Ammon's horn (tissue), 1 donor: ENCODE measurements at places on chromosomes 1 and 21.
A peak's percentile ranks its signal among the peaks of the same experiment; 100 is the strongest.

- DNase-seq, result peak; percentile 27
Measured at GRCh38 chr21:39313042-39313570, 326 bp downstream of the BRWD1 start.

- DNase-seq, result no peak
Measured at GRCh38 chr1:87329526-87330056, 911 bp downstream of the LMO4 start.

DNA sequence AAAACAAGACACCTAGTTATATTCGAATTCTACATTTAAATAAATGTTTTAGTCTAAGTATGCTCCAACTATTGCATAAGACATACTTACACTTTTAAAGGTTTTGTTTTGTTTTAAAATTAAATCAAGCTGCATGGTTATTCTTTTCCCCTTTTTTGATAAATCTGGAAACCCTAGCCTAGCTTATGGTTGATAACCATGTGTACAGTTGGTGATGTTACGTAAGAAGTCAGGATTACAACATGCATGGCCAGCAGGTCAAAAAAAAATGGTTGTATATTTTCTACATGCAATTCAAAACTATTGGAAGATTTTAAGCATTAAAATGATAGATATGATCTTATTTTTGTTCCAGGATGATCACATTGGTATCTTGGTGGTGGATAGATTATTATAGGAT is 1600.6 kb downstream of the PLA2G4A start:
- no peak for DNase-seq

DNA sequence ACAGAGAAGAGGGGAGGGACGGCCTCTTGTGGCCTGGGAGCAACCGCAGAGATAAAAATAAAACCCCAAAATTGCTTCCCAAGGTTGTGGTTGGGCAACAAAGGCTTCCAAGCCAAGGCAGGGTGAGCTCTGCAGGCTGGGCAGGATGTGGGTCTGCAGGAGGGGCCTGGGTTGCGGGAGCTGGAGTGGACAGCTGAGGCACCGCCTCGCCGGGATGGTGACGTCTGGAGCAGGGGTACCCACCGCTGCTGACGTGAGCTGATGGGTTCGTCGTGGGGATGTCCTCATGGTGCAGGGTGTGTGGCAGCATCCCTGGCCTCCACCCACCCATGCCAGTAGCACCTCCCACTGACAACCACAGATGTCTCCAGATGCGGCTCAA is 3.7 kb downstream of the AURKAIP1 start:
- DNase-seq, result no peak

DNA sequence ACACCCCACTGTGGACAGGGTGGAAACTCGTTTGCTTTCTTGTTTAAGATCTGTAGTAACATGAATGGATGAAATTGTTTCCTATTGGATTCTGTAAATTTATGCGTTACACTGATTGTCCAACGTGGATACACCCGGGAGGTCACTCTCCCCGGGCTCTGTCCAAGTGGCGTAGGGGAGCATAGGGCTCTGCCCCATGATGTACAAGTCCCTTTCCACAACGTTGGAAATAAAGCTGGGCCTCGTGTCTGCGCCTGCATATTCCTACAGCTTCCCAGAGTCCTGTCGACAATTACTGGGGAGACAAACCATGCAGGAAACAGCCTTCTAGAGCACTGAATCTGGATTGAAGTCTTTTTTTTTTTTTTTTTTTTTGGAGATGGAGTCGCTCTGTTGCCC is 1.4 kb downstream of the RCC1 start:
- no peak for DNase-seq

- DNase-seq, result no peak
Measured at GRCh38 chr1:87560601-87561360, 232.1 kb downstream of the LMO4 start.

GRCh38 chr1:59500950-59501742 is 204.3 kb downstream of the FGGY start:
- DNase-seq, result no peak

- DNase-seq, result no peak
Measured at GRCh38 chr1:155978973-155979429, 654 bp upstream of the ARHGEF2 start.

DNA sequence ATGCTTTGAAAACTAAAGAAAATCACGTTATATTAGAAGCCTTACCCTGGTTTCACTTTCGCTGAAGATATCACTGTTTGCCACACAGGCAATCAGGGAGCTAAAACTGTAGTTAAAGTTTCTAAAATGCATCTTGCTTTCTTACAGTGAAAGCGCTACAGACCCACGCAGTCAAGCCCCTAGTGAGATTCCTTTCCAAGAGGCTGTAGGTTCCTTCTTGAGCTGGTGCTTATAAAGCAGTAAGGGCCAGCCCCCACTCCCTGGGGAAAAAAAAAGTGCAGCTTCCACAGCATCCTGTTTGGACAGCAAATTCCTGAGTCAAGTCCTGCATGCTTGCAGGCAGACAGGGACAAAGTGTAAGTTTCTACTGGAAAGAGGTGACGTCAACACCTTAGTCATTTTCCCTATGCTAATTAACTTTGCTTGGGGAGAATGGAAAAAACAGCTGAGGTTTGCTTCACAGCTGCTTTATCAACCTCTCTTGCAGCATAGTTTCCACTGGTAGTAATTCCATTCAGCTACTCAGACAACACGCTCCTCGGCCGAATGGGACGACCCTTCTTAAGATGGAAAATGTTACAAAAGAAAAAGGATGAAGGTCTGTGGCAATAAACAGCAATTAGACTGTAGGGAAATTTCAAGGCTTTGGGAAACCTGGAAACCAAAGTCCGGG is 14.7 kb upstream of the KCNE1 start:
- DNase-seq, result peak; percentile 58

- DNase-seq, result no peak
Measured at GRCh38 chr1:202278751-202279150, 63.0 kb downstream of the UBE2T start.

GRCh38 chr1:183653462-183653794 is 312 bp upstream of the APOBEC4 start:
- DNase-seq, result no peak

DNA sequence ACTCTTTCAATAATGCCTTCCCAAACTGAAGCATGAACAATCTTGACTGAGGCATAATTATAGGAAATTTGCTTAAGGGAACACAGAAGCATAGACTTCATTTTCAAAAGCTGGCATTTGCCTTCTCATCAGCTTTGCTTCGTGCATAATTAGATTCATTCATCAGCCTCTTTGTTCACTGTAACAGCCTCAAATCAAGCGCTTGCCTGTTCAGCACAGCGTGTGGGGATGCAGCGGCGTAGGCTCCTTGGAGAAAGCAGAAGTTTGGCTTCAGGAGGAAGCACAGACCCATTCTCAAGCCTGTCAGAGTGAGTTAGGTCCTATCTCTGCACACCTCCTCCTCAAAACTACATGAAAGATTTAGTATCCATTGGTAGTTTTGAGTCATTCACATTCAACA is 246.4 kb upstream of the MAP1LC3C start:
- peak; percentile 81 for DNase-seq

GRCh38 chr1:246437961-246438360 is 69.1 kb downstream of the SMYD3 start:
- DNase-seq, result no peak

- no peak for DNase-seq
Measured at GRCh38 chr1:8113262-8114220, 87.4 kb upstream of the ERRFI1 start.

GRCh38 chr1:41647221-41648135 is 163.0 kb upstream of the EDN2 start:
- DNase-seq, result peak; percentile 49

- DNase-seq, result no peak
Measured at GRCh38 chr1:64757213-64757612, 12.3 kb downstream of the RAVER2 start.

GRCh38 chr1:212981025-212981495 is 30.7 kb downstream of the VASH2 start:
- DNase-seq, result no peak

GRCh38 chr1:10765734-10766478 is 30.5 kb downstream of the CASZ1 start:
- DNase-seq, result no peak

DNA sequence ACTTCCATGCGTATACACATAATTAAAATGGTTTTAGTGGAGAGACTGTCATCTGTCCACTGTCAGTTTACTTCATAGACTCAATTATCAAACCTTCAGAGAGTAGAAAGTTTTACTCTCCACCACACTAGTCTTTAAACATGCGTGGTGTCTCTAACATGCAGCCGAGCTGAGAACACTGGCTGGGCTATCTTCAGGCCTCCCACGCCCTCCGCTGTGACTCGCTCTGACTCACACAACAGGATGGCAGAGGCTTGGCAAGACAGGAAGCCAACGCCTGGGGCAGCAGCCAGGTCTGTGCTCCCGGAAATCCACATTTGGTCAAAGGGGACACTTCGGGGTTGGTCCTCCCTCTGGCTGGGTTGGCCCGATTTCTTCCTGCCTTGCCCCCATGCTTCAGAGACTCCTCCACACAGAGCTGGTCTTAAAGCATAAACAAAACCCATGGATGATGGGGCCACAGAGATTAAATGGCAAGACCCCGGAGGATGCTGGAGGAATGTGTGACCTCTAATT is 22.7 kb upstream of the IFNGR2 start:
- DNase-seq, result peak; percentile 92

DNA sequence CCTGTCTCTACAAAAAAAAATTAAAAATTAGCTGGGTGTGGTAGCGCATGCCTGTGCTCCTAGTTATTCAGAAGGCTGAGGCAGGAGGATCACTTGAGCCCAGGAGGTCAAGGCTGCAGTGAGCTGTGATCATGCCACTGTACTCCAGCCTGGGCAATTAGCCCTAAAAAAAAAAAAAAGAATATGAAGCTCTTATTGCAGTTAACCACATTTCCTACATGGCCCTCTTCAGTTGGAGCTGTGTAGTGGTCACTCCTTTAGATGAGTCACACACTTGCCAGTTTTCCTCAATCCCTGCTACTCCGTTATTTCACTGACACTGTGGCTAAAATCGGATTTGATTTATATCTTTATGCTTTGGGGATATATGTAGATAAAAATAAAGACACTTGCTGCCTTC is 11.8 kb downstream of the NFYC start:
- no peak for DNase-seq

- no peak for DNase-seq
Measured at GRCh38 chr1:31624731-31625514, 7.4 kb downstream of the HCRTR1 start.

DNA sequence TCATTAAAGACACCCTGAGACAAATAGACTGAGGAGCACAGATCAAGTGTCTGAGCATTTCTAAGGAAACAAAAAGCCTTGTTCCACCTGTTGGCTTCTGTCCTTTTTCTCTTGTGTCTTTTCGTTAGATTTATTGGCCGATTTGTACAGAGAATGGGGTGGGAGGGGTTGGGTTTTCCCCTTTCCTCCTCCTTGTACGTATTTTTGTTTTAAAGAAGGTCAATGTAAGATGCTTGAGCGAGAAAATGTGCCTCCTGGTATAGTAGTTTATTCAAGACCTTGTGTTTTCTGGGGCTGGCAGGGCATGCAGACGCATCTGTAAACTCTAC is 1.2 kb downstream of the BCL9 start:
- no peak for DNase-seq

DNA sequence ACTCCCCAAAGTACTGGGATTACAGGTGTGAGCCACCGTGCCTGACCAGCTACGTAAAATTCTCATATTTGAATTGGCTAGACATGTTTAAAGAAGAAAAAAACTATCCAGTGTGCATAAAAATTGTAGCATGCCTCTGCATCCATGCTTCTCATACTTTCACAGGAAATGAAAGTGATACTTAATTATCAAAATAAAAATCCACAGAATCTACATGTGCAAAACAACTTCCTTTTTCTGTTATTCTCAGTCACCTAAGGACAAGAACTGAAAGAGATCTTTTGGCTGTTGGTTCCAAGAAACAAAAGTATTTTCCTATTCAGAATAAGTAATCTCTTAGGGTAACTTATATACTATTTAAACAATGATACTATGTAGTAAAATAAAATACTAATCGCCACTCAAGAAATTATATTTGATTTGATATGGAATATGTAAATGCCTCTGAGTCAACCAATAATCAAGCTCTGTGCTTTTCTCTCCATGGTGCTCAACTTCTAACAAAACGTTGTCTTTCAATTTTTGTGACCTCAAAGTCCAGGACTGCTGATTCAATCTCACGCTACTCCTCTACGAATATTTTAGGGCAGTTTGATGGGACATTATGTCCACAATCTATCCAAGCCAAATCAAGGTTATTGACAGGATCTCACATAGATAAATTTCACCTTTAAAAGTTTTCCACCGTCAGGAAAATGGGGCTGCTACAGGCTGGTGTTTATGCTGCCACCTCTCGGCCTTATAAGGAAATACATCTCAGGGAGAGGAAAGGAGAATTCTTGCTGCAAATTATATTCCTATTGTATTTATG is 102.7 kb downstream of the ZNF281 start:
- DNase-seq, result peak; percentile 62

DNA sequence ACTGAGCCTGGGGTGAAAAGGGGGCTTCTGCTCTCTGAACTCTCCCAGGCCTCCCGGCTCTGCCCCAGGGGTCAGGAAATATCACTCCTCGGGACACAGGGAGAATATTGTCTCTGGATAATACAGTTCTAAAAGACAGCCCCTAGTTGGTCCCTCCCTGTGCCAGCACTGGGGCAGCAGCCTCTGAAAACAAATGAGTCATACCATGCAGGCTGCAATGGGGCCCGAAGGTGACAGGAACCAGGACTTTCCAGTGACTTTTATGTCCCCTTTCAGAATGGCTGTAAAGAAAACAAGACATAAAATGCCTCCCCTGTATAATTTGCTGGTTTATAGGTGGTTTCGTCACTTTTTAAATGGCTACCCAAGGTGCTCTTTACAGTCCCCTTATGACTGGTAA is 360.0 kb downstream of the NPHP4 start:
- no peak for DNase-seq

GRCh38 chr1:41365320-41365633 is 4.0 kb downstream of the FOXO6 start:
- no peak for DNase-seq

DNA sequence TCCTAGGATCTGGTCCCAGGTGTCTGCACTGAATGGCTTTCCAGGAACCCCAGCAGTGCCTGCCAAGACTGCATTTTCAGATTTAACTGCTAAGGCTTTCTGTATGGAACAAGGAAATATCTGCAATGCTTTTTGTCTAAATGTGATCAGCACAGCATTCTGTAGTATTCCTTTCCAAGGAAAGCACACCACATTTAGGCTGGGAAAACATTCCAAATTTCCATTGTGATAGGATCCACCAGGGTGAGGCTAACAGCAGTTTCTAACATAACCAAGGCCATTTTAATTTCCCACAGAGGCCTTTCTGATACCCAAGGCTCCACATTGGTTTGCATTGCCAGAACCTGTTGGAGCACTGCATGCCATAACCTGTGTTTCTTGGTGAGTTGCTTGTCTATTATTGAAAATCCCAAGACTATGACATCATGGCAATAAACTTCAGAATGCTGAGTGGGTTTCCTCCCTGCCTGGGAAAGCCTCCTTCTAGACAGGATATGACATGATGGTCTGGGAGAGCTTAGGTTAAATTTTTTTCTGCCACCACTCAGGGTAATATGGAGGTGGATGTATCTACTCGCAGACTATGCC is 23.3 kb upstream of the PTGFRN start:
- no peak for DNase-seq

GRCh38 chr1:171107969-171108368 is 17.3 kb downstream of the FMO3 start:
- no peak for DNase-seq

- no peak for DNase-seq
Measured at GRCh38 chr1:43327549-43328292, 9.9 kb upstream of the MPL start.

- no peak for DNase-seq
Measured at GRCh38 chr1:162182090-162182489, 112.6 kb downstream of the NOS1AP start.

- DNase-seq, result no peak
Measured at GRCh38 chr1:5271264-5271663, 616.9 kb downstream of the AJAP1 start.

GRCh38 chr1:55618199-55618598 is 403.0 kb upstream of the USP24 start:
- no peak for DNase-seq
